Ureter (tissue), 1 donor: ENCODE measurements at places on chromosomes 7 and 10.

DNA sequence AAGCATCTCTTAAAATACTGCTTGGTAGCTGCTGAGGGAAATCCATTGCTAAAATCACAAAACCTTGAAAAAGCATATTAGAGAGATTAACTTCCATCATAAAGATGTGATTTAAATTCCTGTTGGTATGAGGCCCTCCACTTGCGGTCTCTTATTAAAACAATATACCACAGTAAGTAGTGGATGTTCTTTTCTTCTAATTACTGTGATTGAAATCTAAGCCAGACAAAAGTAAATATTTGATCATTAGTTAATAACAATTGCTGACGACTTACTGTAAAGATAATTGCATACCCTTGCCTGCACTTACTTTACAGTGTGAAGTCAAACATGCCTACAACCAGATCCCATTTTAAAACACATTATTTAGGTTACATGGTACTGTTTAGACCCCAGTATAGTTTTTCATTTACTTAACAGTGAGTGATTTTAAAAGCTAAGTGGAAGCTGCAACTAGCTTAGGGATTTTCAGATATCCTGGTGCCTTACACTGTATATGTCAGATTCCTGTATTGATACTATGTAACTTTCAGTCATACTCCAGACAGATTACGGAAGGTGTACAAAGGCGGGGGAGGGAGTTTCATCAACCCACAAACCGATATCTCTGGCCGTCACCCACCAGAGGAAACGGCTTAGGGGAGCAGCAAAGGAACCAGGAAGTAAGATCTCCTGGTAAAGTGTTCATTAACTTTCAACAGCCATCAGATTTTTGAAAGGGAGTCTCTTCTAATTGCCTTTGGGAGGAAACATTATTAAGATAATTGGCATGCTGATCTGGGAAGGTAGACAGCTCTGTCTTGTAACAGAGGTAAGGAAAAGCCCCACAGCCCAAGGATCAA, 986 bp downstream of the NRP1 start:
- DNase-seq = no peak

- DNase-seq = no peak
These were observed 329.3 kb downstream of the ELMO1 start for GRCh38 chr7:37119296-37119860.

- DNase-seq = no peak
These were observed 106.4 kb downstream of the GSAP start for GRCh38 chr7:77309714-77310220.

DNA sequence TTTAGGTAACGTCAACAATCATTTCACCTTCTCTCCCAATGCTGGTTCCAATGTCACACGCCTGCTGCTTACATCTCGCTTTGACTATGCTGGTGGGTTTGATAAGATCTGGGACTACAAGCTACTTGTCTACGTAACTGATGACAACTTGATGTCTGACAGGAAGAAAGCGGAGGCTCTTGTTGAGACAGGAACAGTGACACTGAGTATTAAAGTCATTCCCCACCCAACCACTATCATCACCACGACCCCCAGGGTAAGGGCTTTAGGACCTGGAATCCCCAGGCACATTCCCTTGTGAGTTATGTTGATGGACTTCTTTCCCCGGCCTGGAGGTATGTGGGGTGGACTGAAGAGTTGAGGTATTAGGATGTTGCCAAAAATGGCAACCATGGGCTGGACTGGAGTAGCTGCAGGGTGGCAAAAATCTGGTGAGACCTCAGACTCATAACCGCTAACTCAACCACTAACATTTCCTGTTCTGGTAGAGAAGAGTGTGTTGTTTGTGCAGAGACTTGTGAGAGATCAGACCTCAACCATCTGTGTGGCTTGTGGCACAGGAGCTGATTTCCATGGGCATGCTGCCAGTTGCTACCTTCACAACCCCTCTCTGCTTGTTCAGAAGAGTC, 59.2 kb downstream of the CDHR3 start:
- no peak for DNase-seq

DNA sequence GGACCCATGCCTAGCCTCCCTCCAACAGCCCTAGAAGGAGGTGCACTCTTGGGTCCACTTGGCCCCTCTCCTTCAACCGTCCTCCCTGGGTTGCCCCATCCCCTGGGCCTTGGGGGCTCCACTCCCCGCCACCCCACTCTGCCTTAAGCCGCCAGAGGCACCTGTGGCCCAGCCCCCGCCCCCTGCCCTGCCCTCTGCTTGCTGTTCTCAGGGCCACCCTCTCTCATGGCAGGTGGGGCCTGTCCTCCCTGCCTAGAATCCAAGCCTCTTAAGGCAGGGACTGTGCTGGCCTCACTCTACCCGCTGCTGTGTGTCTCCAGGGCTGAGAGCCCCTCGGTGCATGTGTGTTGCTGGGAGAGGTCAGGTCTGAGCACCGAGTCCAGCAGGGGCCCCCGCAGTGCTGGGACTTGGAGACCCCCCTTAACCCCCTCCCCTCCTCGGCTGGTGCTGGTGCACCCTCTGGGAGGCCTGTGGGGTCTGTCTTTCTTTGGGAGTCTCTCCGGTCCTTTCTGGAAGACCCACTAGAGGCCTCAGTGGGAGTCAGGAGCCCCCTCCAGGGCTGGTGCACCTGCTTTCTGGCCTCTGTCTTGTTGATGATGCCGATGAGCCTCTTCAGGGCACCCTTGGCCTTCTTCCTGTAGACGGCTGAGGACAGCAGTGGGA, 43.8 kb downstream of the CFAP46 start:
- no peak for DNase-seq

DNA sequence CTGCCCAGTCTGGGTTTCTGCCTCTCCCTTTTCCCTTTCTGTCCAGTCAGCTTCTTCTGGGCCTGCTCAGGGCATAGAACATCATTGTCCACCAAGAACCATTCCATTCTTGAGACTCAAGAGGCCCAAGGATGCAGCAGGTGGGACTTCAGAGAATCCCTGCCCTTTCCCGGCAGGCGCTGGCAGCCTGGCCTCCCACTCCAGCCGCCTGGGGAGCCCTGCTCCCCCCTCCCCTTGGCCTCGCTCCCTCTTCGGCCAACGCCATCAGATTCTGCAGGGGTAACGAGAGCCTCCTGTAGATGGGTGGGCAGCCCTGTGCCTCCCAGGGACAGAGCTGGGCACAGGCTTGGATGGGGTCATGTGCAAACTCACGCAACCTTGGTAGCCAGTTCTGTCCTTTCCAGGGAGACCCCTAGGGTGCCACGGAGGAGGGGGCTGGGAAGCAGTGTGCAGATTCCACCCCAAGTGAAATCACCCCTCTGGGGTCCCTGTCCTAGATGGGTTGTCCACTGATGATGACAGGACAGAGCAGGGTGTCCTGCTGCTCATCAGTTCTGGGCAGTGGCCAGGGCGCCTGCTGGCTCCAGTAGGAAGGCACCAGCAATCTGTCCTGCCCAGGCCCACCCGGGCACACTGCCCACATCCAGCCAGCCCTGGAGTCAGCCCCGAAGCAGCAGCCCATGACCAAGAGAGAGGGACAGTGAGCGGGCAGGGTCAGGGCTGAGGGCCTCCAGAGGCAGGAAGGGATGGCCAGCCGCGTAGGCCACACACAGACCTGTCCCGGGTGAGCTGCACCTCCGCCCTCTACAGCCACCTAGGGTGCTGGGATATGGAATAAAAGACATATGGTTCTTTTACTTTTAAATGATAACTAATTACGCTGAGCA, 47.7 kb downstream of the RASGEF1A start:
- no peak for DNase-seq

- DNase-seq = no peak
These were observed 237.4 kb downstream of the CAMK1D start for GRCh38 chr10:12586741-12587140.

- no peak for DNase-seq
These were observed 51.7 kb downstream of the SGMS1 start for GRCh38 chr10:50572017-50572491.

DNA sequence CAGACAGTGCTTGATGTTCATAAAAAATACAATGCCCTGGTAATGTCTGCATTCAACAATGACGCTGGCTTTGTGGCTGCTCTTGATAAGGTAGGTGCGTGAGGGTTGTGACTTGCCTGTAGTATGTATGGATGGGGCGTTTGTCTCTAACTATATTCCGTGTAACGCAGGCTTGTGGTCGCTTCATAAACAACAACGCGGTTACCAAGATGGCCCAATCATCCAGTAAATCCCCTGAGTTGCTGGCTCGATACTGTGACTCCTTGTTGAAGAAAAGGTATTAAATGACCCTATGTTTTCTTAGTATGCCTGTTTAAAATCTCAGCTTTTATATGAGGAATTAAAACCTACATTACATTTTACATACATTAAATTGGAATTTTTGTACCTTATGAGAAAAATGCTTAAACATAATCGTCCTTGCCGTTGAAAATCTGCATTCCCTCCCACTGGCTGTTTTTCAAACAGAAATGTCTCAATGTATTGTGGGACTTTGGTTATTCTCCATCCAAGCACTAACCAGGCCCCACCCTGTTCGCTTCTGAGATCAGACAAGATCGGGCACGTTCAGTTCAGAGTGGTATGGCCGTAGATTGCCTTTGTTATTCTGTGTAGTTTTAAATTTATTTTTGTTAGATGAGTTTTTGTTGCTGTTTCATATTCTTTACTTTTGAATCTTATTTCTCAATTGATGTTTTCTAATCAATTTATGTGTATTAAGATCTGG, 85.3 kb downstream of the CUL1 start:
- no peak for DNase-seq

GRCh38 chr7:136128050-136128449, 150.9 kb upstream of the MTPN start:
- DNase-seq = no peak

DNA sequence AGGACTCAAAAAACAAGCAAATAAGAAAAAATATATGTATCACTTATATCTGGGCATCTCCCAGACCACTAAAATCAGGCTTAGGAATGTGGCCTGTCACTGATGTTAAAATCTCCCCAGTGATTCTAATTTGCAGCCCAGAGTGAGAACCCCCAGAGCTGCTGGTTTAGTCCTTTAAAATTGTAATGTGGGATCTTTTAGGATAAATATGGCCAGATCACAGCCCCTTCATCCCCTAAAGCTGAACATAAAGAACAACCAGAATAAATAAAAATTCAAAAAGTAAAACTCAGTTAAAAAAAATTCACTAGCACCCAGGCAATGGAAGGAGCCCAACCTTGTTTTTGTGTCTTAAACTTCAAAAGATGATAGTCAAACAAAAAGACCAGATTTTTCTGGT, 46.4 kb upstream of the MTURN start:
- no peak for DNase-seq

DNA sequence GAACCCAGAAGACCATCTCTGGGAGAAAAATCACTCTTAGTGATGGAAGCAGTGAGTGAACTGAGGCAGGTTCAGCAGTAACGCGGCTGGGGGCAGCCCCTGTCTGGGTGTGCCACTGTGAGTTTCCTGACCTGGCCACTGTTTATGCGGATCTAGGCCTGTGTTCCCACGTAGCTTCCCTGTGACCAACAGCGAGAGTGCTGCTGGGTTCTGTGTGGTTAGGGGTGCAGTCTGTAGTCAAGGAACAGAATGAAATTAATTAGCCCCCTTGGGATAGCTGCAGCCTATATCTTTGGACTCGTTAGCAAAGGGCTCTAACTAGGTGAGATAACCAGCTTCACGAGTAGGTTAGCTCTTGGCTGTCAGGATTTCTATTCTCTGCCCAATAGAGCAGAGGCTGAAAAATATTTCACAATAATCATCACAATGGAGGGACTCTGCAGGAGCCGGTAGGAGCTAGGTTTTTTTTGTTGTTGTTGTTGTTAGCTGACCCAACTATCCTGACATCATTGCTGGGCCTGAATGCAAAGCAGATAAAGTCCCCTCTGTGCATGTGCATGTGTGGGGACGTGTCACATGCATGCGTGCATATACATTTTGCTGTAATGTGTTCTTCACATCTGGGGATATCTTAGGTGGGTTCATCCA, 164.9 kb downstream of the TMEM178B start:
- DNase-seq = no peak

DNA sequence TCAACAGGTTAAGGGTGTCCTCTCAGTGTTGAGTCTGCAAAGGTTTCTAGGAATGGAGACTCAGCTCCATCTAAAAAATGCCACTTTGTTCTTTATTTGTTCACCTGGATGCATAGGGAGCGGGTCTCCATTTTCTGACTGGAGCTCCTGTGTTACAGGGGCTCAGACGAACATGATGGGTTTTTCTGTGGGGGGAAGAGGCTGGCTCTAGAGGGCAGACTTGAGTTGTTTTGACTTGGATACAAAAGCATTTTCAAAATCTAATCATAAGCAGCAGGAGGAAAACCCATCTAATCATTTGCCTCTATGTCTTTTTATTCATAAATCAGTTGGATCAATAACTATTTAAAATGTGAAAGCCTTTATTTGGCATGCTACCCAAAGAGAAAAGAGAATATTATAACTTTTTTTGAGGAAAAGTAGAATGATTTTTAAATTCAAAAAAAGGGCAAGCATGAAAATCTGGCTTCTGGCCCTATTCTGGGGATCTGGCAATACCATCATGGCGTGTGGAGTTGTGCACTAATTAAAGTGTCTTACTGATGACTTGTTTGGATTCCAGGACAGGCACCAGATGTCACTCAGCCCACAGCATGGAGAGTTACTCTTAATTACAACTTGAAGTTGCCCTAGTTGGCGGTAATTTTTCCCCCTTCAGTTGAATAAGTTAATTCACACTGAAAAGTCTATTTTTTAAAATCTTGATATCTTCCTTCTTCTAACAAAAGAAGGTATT, 594.9 kb downstream of the REEP3 start:
- DNase-seq = no peak

- DNase-seq = peak; percentile 63
These were observed 21.7 kb downstream of the HIBADH start for GRCh38 chr7:27640884-27641574.

GRCh38 chr7:149321978-149322541, 60.1 kb downstream of the ZNF783 start:
- no peak for DNase-seq

- DNase-seq = peak; percentile 80
These were observed 42.6 kb downstream of the FAM20C start for GRCh38 chr7:234708-235553.

- DNase-seq = no peak
These were observed 181.9 kb downstream of the KMT2E start for GRCh38 chr7:105195891-105196290.

GRCh38 chr10:132921818-132922807, 20.3 kb downstream of the CFAP46 start:
- no peak for DNase-seq

- no peak for DNase-seq
These were observed 744 bp downstream of the TRIP6 start for GRCh38 chr7:100867776-100868485.

DNA sequence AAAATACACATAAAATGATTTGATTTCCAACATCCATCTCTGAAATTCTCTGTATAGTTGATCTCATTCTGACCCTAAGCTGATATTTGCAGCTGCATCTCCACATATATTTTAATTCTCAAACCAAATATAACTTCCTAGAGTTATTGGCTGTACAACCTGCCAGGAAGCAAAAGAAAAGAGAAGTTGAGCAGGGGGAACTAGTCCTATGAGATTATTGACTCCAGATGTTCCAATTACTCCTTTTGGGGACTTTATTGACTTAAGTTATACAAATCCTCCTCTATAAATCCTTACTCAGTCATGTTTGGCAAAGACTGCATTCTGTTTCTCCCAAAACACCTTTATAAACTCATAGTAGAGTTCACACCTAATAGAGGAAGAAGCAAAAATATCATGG, 599.4 kb upstream of the ANKRD30A start:
- no peak for DNase-seq
